ENCODE measurements at places on chromosomes 1 and 21.

DNA sequence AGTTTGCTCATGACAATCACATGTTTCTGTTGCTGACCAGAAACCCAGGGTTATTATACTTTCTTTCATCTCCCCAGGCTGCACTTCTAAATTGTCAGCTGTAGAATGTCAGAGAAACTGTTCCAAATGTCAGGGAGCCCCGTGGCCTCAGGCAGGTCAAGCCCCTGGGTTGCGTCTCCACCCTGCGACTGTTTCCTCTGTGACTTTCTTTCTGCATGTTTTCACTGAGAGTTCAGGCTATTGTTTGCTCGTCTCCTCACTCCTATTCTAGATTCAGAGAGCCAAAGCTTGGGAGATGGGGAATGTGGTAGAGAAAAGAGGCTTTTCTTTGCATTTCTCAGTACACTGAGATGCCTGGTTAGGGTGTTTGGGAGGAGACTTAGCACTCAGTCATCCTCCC is 97.4 kb downstream of the CENPF start:
- DNase-seq = no peak

DNA sequence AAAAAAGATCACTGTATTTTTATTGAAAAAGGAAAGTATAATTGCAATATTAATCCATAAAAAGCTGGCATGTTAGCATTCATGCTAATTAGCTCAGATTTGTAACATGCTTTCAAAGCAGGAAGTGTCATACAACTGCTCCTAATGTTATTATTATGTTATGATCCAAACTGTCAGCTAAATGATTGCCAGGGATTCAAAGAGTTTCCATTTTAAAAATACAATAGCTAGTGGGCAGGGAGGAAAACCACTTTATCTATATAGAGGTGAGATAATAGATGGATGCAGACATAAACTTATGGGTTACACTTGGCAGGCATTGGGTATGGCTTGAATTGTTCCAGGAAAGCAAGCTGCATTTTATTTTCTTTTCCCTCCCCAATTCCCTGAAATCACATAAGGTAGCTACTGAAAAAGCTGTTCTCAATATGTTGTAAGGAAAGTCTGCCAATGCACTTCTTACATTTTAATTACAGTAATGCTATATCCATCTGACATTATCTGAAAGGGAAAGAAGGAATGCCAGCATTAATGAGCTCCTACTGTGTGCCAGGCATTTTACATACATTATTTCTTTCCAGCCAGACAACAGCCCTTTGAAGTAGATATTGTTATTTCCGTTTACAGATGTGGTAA is 9.8 kb upstream of the MYSM1 start:
- no peak for DNase-seq

DNA sequence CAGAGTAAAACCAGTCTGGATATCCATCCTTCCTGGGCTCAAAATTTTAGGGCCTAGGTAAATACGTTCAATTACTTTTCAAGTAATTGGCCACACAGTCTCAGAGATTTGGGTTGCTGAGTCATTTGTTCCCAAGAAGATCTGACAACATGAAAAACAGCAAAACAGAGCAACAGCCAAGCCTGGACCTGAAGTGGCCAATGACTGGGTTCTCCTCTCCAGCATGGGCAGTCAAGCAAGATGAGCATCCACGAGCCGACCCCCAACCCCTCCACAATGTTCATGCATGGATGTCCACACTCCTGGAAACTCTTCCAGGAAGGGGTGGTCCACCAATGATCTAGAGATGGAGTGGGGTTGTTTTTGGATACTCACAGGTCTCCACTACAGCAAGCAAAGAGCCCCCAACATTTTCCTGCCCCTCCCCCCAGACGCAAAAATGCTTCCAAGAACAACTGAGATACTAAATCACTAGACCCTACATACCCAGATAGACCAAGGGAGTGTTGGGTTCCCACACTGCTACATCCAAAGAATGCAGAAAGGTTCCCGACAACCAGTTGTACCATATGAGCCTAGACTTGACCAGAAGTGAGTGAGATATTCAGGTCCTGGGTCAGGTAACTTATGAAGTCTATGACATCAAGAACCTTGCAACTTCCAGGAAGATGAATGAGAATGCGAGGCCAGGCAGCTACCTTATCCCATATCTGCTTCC is 73.0 kb downstream of the CD46 start:
- no peak for DNase-seq

- no peak for DNase-seq
Measured at GRCh38 chr21:37462087-37462861, 95.7 kb downstream of the DYRK1A start.

DNA sequence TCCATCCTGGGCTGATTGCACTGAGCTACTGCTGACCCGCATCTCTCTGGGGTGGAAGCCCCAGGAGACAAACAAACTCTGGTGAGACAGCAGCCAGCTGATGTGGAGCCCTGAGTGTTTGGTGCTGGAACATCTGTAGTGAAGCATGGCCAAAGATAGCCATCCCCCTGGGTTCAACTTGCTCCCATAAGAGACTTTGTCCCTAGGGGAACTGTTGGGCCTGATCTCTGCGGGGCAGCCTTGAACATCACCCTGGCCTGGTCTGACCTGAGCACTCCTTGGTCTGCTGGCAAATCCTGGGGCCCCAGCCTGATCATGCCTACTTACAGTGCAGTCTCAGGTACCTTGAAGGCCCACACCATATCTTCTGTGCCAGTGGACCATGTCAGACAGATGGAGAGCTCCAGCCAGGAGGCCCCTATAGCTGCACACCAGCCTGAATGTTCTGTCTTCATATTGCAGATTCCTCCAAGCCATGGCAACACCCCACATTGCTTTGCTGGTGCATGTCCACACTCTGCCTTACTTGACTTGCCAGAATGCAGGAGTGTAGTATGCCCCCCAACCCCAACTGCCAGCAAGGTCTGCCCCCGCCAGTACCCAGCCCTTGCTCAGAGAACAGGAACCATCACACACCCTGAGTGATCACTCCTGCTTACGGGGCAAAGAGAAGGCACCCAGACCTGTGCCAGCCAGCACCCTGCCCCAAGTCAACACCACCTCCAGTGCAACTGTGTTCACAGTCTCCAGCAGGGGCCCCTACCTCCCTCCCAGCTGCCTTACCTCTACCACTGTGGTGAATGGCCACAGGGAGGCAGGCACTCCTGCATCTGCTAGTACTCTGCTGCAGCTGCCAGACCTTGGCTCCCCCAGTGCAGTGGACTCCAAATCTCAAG is 690.5 kb upstream of the NR5A2 start:
- DNase-seq = no peak

- DNase-seq = no peak
Measured at GRCh38 chr1:113928187-113928930, 765 bp upstream of the HIPK1 start.

DNA sequence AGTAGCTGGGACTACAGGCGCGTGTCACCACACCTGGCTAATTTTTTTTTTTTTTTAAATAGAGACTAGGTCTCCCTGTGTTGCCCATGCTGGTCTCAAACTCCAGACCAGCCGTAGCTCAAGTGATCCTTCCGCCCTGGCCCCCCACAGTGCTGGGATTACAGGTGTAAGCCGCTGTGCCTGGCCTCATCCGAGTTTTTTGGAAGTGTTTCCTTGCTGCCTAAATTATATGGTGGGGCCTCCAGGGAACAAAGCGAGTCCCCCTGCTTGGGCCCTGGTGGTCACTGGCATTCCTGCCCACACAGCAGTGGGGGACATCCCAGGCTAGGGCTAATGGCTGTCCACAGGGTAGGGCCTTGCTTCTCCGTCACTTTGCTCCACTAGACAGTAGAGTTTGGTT is 143.8 kb downstream of the PCBP3 start:
- DNase-seq = no peak

GRCh38 chr21:26389971-26390641 is 183.0 kb downstream of the CYYR1 start:
- DNase-seq = no peak

GRCh38 chr1:10806966-10807365 is 10.5 kb upstream of the CASZ1 start:
- DNase-seq = no peak

GRCh38 chr1:1346501-1346890 is 2.7 kb downstream of the DVL1 start:
- DNase-seq = no peak

GRCh38 chr1:107617456-107617855 is 347.5 kb downstream of the VAV3 start:
- no peak for DNase-seq

GRCh38 chr1:83978056-83978455 is 20.9 kb downstream of the TTLL7 start:
- DNase-seq = no peak

DNA sequence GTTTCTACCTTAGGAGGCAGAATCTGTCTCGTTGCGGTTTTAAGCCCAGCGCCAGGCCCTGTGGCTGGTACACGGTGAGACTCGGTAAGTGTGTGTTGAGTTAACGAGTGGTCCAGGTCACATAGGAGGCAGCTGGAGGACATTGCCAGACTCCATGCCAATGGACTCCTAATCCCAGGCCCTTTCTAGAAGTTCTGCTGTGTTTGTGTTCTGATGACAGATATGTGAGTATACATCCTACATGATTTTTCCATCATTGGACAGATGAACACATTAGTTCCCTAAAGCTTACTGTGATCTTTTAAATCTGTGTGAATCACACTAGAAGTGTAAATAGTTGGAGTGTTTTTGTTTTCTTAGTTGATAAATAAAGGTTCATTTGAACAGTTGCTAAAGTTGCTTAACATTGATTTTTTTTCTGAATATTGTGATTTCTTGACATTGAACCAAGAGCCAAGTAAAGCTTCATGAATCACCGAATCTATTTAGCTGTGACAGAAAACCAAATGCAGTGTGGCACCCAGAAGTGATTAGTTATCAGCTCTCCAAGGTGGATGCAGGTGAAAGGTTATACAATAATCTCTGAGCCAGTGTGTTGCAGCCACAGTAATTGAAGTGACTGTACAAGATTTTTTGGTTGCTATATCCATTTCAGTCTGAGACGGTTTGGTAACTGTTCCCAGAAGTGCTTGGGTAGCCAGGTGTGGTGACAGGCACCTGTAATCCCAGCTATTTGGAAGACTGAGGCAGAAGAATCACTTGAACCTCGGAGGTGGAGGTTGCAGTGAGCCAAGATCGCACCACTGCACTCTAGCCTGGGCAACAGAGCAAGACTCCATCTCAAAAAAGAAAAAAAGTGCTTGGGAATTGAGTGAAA is 46.3 kb downstream of the DOP1B start:
- no peak for DNase-seq

- no peak for DNase-seq
Measured at GRCh38 chr1:225666495-225666894, 13.6 kb upstream of the ENAH start.

GRCh38 chr21:29557931-29558725 is 259.4 kb downstream of the BACH1 start:
- DNase-seq = no peak

GRCh38 chr1:8394456-8395321 is 76.8 kb downstream of the SLC45A1 start:
- no peak for DNase-seq

GRCh38 chr1:31460027-31460426 is 47.0 kb downstream of the SERINC2 start:
- no peak for DNase-seq

- DNase-seq = no peak
Measured at GRCh38 chr1:185077374-185077773, 32.0 kb downstream of the RNF2 start.

GRCh38 chr1:168114845-168115244 is 21.9 kb downstream of the GPR161 start:
- no peak for DNase-seq

- DNase-seq = no peak
Measured at GRCh38 chr21:41008974-41009373, 159.0 kb upstream of the BACE2 start.

DNA sequence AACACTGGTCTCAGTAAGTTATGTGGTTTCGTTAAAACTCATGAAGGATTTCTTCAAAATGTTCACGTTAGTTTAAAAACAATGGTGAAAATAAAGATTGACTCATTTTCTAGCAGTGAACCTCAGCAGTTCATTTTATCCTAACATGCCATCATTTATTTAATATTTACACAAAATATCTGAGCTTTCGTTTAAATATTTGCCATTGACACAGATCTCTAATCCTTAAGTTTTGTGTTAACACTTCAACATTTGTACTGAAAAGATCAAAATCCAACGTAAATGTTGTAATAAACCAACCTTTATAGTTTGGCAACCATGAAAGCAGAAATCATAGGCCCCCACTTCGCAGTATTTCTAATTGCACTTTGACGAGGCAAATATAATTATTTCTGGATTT is 1129.5 kb downstream of the PLA2G4A start:
- DNase-seq = no peak

DNA sequence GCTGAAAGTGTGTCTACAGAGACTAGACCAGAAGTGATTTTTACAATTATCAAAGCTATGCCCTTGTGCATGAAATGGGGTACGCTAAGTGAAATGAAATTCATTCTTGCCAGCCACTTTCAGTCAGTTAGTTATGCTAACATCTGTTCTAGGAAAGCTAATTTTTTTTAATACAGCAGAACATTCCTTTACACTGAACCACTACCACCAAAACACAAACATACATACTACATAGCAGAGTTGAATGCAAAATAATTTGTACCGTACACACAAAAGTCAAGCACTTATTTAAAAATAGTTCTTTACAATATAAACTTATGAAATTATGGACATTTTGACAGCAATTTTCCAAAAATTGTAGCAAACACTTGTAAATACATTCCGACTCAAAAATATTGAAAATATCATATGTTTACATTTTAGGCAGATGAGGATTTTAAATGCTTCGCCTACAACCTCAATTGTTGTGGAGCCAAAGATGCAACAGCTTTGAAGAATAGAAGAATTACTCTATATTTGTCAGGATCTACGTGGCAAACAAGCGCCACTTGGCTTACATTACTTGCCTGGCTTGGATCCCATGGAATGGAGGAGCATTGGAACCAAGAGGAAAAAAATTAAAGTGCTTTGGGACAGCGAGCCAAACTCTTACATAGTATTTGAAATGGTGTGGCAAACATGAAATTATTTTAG is 30.6 kb downstream of the WLS start:
- no peak for DNase-seq

DNA sequence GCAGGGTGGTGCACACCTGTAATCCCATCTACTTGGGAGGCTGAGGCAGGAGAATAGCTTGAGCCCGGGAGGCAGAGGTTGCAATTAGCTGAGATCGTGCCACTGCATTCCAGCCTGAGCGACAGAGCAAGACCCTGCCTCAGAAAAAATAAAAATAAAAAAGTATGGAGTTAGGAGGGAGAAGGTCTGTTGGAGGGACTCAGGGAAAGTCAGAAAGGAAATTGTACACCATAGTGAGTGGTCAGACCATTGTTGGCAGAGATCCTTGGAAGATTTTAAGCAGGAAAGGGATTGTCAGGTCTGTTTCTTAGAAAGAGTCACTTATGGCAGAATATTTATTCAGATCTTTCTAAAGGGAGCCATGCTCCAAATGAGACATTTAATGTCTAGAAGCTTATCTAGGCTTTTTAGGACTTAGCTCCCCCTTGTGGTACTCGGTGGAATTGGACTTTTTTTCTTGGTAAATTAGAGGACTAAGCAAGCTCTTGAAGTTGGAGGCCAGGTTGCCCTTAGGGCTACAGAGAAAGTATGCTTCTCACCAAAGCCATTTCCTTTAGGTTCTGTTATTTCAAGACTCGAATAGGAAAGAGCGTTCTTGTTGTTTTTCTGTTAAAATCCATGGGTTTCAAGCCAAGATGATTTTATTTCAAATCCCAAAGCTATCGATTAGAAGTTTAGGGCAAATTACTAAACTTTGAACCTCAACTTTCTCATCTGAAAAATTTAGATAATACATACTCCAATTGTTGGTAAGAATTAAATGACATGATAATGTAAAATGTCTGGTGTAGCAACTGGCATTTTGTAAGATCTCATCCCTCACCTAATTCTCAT is 16.5 kb downstream of the MIA3 start:
- DNase-seq = no peak

- DNase-seq = no peak
Measured at GRCh38 chr1:9201401-9202239, 33.0 kb upstream of the H6PD start.

- no peak for DNase-seq
Measured at GRCh38 chr1:200139661-200140250, 112.2 kb downstream of the NR5A2 start.

Measured in head of caudate nucleus (tissue), 42 donors.